ENCODE measurements at places on chromosomes 3 and 15.

GRCh38 chr3:126982471-126983175, at the start of gene PLXNA1:
TSS of gene PLXNA1 (plus strand) at chr3:126983115. CDS start at chr3:126988594, 5,479 bp downstream.
- peak; percentile 65 for DNase-seq

GRCh38 chr3:51605938-51606337, 65.1 kb upstream of the TEX264 start:
- DNase-seq, result no peak

DNA sequence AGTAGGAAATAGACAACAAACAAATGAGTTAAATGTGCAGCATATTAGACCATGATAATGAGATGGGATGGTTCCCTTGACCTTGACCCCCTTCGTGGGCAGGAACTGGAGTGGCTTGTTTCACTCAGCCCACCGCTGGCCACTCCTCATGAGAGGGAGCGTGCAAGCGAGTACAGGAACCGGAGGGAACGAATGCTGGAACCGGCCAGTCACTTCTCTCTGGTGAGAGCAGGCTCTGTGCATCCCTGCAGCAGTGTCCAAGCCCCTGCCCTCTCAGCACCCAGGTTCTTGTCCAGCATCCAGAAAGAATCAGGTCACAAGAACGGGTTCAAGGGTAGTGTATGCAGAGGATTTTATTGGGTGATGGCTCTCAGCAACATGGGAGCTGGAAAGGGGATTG, 17.2 kb upstream of the IREB2 start:
- no peak for DNase-seq

DNA sequence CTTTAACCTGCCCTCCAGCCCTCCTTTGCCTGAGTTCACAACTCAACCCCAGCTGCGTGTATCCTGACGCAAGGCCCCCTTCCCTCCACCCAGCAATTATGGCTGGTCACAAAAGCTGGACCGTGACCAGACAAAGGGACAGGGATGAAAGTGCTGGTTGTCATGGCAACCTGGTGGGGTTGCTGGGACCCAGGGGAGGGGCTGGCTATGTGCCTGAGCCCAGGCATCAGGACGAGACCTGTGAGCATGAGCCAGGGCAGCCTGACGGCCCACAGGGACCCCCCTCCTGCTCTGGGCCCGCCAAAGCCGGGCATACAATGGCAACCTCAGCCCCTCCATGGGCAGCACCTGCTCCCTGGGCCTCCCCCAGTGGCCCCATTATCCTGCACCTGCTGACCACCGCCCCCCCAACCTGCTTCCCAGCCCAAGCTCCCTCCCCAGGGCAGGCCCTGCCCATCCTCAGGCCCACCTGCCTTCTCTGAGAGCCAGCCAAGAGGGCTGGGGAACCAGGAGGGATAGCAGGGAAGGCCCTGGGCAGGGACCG, 4.5 kb upstream of the DNAH1 start:
- DNase-seq, result no peak

DNA sequence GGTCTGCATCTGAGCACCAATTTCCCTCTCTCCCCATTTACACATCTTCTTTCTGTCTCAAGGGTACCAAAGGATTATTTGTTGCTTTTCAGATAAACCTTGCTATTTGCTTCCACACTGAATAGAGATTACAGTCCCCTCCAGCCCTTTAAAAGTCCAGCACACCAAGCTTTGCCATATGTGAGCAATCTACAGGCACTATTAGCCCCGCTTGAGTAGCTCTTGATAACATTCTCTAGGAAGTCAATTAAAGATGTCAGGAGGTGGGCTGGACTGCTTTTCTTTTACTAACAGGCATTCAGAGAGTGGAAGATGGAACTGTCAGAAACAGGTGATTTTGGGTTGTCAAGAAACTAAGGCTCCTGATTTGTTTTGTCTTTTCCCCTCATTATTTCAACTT, 417.0 kb downstream of the ROBO2 start:
- no peak for DNase-seq

DNA sequence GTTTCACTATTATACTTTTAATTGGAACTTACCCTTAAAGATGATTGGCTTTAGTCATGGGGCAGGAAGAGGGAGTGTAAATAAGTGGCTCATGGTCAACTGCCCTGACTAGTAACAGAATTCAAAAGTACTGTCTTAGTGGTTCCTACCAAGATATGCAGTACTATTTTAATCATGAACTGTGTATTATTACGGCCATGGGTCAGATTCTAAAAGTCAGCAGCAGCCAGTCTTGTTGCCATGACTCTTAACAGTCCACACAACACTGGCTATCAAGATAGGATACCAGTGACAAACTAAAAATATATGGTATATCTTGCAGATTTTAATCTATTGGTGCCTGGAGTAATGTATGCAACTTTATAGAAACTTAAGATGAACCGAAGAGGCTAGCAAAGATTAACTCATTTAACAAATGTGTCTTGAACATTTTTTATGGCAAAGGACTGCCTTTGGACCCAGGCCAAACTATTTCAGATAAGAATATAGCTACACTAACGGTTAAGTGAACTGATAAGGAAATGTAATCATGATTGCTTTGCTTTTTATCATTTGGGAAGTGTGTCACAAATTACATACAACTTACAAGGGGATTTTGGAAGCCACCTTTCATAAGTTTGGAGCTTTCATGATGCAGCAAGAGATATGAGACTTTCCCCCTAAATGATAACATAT, 163.7 kb downstream of the TCF12 start:
- no peak for DNase-seq

- no peak for DNase-seq
These were observed 68.0 kb downstream of the ABHD5 start for GRCh38 chr3:43758592-43759225.

GRCh38 chr3:12138044-12138443, 20.7 kb downstream of the TIMP4 start:
- DNase-seq, result no peak

DNA sequence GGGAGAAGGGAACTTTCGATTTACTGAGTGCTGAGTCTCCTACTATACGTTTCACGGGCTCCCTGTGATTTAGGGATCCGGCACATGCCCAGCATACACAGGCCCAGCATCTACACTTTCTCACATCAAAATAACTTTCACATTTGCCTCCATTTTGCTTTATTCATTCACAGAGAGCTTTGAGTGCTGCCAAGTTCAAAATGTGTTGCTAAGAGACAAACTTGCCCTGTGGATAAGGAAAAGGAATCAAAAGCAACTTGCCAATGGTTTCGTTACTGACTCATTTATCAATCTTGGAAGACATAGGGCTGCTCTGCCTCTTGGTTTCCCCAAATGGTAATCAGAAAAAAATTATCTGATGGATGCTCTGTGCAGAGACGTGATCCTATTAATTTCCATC, 86.3 kb upstream of the LRRN1 start:
- DNase-seq, result no peak

DNA sequence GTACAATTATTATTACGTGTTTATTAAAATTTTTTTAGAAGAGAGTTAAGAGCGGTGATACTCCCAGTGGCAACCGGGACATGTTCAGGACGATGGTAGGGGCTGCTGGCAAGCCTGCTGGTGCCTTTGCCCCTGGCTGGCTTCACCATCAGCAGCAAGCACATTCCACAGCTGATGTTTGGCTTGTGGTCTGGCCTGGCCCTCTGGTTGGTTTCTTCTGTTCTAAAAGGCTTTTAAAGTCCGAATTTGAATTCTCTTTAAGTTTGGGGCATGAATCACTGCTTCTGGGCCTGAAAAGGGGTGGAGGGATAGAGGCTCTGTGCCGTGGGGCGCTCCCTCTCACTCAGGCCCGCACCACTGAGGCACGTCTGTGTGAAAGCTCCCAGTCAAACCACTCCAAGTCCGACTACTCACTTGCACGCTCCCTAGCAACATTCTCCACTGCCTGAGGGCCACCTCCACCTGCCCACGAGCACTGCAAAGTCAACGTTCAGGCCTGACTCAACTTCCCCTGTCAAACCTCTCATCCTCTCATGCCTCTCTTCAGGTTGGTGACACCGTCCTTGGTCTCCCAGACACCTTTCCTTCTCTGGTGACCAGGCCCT, 10.1 kb downstream of the ITGA11 start:
- DNase-seq, result no peak

DNA sequence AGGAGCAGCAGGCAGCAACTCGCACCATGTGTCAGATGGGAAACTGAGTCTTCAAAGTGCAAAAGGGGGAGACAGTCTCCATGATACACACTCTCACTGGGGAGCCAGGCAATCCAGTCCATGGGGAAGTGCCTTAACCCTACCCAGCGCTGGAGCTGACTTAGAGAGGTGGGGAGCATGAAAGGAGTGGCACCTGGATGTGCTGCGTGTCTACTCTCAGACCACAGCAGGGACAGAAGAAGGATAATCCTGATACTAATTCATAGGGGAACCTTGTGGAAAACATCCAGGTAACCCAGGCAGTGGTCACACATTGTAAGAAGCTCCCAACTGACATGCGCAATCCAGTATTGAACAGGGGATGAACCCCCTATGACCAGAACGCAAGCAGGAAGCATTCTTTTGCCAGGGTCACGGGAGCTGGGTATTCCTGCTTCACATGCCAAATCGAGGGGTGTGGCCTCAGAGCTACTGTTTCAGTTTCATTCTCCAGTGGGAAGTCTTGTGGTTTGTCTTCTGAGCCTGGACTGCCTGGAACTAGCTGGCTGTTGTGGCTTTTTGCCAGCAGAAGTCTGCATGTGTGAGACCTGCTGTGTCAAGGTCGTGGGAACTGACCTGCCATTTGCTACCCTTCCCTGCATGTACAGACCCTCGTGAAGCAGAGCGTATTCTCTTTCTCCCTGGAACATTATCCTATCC, 367.6 kb upstream of the NDN start:
- DNase-seq, result no peak

- no peak for DNase-seq
These were observed 212.7 kb upstream of the PPP2R3A start for GRCh38 chr3:135752851-135753250.

- DNase-seq, result peak; percentile 73
These were observed 4.7 kb downstream of the BHLHE40 start for GRCh38 chr3:4983739-4984510.

GRCh38 chr3:42846685-42847522, 28.8 kb downstream of the CYP8B1 start:
- no peak for DNase-seq

DNA sequence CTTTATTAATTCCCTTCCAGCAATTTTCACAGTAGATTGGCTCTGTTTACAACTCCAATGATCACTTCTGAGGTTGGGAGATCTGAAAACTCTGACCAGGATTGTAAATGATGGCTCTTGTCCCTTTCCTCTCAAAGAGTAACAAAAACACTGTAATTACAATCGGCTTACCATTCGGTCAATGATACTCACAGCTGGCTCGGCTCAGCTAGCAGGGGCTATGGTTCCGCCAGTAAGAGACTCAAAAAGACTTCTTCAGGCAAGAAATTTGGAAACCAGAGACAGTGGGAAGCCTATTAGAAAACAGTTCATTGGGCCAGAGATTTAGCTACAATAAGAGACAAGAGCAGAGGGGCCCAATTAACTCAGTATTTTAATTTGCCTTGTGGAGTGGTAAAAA, 96.6 kb downstream of the LRRC3B start:
- no peak for DNase-seq

- no peak for DNase-seq
These were observed 80.6 kb upstream of the BHLHE40 start for GRCh38 chr3:4898454-4899313.

DNA sequence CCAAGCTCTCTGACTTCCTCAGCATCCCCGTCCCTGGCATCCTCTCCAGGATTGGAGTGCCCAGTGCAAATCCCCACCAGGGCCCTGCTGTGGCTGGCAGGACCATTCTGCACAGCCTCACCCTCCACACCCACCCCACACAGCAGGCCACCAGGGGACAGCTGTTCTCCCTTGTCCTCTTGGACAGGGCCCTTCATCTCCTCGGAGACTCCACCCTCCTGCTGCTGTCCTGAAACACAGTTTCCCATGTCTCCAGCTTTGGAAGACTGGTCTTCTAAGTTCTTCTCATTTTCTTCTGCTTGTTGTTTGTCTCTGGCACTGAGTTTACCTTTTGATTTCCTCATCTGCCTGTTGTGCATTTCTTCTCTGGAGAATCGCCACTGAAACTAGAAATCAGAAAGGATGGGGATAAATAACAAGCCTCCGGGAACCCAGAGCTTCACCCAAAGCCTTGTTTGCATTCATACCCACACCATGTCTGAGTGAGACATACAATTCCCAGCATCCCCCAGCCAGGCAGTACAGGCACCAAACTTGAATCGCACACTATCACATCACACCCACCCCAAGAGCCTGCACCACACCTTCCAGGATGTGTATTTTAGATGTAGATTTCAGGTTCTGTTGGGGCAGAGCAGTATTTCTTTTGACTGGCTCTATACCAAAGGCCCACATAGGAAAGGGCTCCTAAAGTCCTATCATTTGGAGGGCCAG, 52.0 kb downstream of the OXNAD1 start:
- no peak for DNase-seq

DNA sequence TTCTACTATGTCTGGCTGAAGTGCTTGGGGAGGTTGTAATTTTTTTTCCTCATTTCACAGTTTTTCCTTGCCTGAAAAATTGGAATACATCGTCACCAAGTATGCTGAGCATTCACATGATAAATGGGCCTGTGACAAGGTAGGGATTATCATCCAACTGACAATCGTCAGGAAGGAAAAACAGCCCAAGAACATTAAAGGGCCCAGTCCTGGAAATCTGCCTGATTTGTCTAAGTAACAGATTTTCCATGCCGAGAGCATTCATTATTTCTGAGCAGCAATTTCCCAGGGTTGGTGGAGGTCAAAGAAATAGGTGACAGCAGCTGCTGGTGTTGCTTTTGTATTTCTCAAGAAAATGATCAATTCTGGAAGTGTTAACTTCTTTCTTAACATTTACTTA, 226.0 kb upstream of the CHRM5 start:
- DNase-seq, result no peak

DNA sequence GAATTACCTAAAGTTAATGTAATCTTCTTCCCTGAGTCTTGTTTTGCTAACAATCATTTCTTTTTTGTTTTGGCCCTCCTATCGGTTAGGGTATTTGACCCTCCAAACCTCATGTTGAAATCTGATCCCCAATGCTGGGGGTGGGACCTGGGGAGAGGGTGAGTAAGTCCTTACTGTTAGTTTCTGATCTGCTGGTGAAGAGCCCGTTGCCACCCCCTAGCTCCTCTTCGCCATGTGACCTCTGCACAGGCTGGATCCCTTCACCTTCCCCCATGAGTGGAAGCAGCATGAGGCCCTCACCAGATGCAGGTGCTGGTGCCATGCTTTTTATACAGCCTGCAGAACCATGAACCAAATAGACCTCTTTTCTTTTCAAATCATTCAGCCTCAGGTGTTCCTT, 62.8 kb upstream of the ADCY5 start:
- DNase-seq, result no peak

GRCh38 chr3:64642327-64643151, 45.3 kb downstream of the ADAMTS9 start:
- DNase-seq, result no peak

GRCh38 chr15:39472621-39473297, 108.1 kb upstream of the THBS1 start:
- no peak for DNase-seq

- DNase-seq, result no peak
These were observed 3.5 kb upstream of the LSMEM2 start for GRCh38 chr3:50275141-50275995.

GRCh38 chr15:51709031-51709430, 27.7 kb downstream of the SCG3 start:
- no peak for DNase-seq

All from stimulated activated CD8-positive, alpha-beta memory T cell treated with anti-CD3 and anti-CD28 coated beads, Interleukin-4, amount 100 ng/mL, for 4 hours (primary cell).